ENCODE measurements at places on chromosomes 1 and 21.
A peak's percentile ranks its signal among the peaks of the same experiment; 100 is the strongest.

GRCh38 chr1:165354739-165355138 lies 1.8 kb downstream of the LMX1A start:
- no peak for DNase-seq

GRCh38 chr1:3125546-3126368 lies 56.8 kb downstream of the PRDM16 start:
- no peak for DNase-seq

GRCh38 chr1:87816646-87817045 lies 488.0 kb downstream of the LMO4 start:
- DNase-seq, result no peak

- no peak for DNase-seq
These were observed 132.7 kb upstream of the SGIP1 start for GRCh38 chr1:66401244-66401643.

DNA sequence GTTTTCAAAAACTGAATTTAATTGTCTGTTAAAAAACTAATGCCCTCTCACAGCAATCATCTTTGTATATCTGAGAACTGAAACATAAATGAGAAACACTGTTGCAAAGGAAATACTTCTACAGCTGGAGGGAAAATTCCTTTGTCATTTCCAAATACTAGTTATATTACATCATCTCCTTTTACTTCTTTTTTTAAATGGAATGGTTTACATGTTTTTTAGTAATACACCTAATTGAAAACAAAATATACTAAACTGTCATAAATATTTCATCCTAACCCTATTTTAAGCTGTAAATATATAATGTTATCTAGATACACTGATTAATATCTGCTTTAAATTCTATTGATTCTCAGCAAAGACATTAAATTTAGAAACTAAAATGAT lies 19.1 kb downstream of the CDC42BPA start:
- DNase-seq, result no peak

DNA sequence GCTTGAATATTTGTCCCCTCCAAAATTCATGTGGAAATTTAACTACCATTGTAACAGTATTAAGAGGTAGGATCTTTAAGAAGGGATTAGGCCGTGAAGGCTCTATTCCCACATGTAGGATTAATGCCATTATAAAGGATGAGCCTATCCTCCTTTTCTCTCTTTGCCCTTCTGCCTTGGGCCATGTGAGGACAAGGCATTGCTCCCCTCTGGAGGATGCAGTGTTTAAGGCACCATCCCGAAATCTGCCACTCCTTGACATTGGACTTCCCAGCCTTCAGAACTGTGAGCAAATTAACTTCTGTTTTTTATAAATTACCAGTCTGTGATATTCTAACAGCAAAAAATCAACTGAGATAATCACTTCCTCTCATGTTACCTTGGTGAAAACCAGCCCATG lies 124.4 kb downstream of the TOMM20 start:
- DNase-seq, result no peak

GRCh38 chr1:9877962-9878361 lies 32.1 kb downstream of the CTNNBIP1 start:
- DNase-seq, result no peak

GRCh38 chr1:159532922-159533321 lies 2.9 kb downstream of the OR10J5 start:
- no peak for DNase-seq

DNA sequence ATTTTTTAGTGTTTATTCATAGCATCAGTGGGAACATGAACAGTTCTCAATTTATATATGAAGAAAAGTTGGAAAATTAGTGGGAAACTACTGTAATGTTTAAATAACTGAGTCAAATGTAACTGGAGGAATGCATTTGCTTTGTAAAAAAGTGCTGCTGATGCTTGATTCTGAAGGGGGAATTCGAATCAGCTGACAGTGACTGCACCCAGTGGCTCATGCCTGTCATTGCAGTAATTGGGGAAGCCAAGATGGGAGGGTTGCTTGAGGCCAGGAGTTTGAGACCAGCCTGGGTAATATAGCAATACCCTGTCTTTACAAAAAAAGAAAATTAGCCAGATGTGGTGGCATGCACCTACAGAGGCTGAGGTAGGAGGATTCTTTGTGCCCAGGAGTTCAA lies 398.4 kb downstream of the ZP4 start:
- DNase-seq, result no peak

DNA sequence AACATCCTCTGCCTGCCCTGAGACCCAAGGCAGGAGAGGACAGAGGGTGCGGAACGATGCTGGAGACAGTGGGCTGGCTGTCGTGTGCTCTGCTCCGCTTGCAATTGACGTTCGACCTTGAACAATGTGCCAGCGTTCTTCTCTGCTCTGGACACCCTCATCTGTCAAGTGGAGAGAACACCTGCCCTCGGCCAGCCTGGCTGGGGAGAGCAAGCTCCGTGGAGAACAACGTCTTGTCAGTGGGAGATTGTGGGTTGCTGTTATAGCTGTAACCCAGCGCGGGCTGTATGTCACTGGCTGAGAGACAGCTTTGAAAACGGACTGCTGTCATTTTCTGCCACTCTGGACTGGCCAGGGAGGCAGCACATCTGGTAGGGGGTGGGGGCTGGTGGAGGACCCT lies 14.7 kb downstream of the KIAA1614 start:
- DNase-seq, result peak; percentile 27

DNA sequence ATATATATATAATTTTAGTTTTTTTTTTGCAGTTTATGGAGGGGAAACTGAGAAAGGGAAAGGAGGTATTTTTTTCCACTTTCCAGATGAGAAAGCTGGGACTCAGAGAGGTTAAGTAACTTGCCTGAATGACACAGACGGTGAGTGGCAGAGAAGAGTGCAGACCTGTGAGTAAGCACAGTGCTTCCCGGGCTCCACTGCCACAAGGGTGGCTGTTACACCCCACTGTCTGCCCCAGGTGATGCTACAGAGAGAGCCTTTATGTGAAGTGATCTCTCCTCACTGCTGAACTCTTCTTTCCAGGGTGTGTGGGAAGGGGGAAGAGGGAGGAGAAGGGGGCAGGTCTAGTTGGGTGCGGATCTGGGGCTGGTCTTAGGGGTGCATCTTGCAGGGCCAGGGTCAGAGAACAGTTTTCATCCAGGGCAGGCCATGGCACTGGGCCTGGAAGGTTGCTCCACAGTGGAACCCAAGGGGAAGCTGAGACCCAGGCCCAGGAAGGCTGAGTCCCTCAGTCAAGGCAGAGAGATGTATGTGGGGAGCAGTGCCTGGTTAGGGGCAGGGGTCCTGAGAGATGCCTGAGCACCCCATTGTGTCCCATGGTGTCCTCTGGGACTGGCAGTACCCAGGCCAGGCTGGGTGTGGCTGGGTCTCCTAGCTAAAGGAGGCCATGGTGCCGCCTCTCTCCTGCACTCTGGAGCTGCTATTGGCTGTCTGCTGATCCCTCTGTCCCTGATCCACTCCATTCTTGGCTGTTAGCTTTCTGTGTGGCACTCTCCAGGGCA lies 357.5 kb downstream of the PTPRU start:
- DNase-seq, result no peak

GRCh38 chr21:44526096-44526997 lies 13.6 kb downstream of the KRTAP10-1 start:
- DNase-seq, result no peak

DNA sequence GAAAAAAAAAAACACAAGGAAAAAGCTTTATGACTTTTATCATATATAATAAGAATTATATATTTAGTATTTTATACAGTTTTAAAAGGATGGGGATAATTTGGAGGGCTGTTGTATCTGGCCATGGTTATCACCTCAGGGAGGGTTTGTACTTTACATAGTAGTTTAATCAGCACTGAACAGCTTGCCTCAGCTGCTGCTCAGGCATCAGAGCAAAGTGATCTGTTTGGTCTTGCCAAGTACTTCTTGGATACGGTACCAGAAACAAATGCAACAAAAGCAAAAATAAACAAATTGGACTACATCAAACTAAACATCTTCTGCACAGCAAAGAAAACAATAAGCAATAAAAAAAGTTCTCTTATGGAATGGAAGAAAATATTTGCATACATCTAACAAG lies 2.6 kb upstream of the SPTA1 start:
- DNase-seq, result no peak

DNA sequence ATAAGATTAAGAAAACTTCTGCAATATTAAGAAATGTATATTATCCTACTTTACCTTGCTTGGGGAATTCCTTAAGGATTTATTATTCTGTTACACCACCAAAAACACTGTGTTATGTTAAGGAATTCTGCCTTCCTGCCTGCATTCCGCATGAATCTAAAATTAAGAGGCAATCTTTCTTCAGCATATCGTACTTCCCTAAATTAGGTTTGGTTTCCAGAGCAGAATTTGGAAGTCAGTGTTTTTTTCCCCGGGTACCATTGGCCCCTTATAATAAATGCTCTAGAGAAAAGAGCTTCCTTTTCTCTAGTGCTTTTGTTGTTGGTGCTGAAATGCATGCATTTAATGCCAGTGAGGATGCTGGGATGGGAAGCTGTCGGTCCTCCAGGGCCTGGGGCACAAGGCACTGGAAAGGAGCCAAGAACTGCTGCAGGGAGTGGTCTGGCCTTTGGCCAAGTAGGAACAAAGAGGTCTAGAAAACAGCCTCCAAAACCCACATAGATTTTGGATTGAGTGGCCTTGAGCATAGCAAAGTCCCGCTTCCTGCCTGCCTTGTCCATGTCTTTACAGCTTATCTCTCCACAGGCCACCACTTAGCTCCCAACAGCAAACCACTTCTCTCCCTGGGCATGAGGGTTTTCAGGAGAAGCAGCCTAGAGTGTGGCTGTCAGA lies 69.9 kb downstream of the RRAGC start:
- DNase-seq, result peak; percentile 81

DNA sequence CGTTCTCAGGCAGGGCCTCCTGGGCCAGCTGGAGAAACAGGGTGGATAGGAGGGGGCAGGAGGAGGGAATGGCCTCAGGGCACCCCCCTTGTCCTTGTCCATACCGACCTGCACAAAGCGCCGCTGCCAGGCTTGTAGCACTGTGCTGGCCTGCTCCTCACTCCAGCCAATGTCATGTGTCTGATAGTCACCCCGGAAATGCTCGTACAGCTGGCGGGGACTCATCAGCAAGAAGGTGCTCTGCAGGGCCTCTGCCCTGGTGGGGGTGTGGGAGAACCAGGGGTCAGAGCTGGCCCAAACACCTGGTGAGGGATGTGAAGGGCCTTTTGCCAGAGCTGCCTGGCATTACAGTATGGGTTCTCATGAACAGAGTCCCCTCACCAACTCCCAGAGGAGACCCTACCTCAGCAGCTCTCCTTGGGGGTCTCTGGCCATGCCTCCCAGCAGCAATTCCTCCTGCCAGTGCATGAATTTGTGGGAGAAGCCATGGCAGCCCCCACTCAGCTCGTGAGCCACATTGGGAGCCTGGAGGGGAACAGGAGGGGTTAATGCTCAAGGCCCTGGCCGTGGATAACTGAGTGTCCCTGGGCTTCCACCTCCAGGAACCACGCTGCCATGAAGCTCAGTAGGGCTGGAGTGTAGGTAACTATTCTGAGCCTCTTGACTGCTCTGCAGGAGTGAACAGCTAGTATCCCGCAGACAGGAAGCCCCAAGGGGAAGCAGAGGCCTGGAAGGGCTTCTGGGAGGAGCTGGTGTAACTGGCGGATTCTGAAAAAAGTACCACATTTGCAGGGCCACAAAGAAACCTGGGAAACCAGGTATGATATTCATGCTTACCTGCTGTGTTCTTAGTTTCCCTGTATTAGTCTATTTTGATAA lies 13.3 kb downstream of the PTCH2 start:
- no peak for DNase-seq

GRCh38 chr21:31922881-31923280 lies 50.1 kb downstream of the HUNK start:
- DNase-seq, result no peak

DNA sequence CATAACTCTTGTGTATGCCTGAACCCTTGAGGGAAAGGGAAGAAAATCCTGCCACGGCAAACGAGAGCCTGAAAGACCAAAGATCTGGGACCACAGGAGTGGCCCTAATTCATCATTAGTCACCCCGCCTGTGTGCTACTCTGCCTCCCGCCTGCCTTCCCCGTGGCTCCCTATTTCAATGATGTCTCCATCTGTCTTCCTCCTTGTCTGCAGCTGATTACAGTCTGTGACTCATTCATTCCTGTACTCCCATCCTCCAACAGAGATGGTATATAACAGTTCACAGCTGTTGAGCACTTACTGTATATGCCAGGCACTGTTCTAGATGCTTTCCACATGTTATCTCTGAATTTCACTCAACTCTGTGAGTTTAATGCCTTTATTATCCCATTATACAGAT lies 96.6 kb downstream of the SEC16B start:
- no peak for DNase-seq

- DNase-seq, result no peak
These were observed 286.8 kb upstream of the PLD5 start for GRCh38 chr1:242811092-242811840.

GRCh38 chr1:243963571-243963970 lies 87.5 kb upstream of the ZBTB18 start:
- no peak for DNase-seq

DNA sequence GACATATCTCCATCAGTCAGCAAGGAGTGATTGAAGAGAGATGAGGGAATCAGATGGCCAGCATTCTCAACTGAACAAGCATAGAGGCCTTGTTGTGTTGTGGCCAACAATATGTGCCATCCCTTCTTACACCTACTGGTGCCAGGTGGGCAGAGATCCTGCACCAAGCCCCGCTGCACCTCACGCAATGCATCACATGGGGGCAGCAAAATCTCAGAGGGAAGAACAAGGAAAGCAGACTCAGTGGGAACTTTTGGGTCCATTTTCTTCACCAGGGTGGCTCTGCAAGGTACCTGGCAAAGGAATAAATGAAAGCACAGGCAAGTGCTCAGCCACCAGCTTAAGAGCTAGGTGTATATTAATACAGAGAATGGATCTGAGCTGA lies 33.2 kb downstream of the HSD3B2 start:
- no peak for DNase-seq

DNA sequence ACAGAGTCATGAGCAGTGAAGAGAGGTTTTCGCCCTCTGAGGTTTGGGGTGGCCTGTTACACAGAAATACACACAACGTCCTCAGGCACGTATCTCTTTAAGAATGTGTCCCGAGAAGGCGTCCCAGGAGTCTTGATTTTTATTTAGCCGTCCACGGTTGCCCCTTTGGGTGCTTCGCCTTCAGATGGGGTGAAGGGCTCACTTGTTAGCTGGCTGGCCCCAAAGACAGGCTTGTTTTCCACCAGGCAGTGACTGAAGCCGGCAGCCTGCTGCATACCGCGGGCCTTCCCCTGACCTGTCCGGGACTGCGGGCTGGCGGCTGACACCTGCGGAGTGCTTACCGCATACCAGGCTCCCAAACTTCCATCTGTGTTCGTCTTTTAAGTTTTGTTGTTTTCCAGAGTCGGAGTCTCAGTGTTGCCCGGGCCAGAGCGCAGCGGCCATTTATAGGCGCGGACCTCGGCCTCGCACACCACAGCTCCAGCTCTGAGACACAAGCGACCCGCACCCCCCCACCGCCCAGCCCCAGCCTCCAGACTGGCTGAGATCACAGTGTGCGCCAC lies 1.6 kb upstream of the ADARB1 start:
- DNase-seq, result no peak

GRCh38 chr1:162011337-162012012 lies 12.2 kb downstream of the OLFML2B start:
- no peak for DNase-seq
